Natural killer cell (primary cell): ENCODE measurements at places on chromosomes 12 and 14.

DNA sequence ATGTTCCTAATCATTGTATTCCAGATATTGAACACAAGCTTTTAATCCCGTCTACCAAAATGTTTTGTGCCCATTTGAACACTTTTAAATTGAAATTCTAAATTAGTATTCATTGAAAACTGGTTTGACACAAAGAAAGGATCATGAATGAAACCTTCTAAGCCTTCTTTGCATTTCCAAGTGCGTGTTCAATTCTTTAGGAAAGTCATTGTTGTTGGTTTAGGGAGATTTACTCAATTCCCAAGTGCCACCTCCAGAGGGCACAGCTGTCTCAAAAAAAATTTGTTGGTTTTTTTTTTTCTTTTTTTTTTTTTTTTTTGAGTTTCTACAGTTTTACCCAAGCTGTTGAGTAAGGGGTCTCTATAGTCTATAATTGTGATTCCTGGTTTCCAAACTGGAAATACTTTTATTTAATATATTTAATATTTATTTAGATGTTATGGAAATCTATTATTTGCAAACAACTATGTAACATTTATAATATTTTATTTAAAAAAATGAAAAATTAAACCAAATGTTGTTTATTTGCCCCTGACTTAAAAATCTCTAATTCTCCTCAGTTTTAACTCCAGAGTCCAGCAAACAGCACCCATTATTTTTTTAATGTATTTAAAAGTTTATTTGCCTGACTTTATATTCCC lies 79.9 kb downstream of the NEDD1 start:
- no peak for DNase-seq
- no peak overlapping the region for H3K27ac ChIP-seq
- no peaks in the 10 kb centered on the region for H3K36me3 ChIP-seq
- H3K4me1 ChIP-seq, result peaks cover 7% of the 10 kb centered on the region
- H3K4me3 ChIP-seq, result no peak overlapping the region

DNA sequence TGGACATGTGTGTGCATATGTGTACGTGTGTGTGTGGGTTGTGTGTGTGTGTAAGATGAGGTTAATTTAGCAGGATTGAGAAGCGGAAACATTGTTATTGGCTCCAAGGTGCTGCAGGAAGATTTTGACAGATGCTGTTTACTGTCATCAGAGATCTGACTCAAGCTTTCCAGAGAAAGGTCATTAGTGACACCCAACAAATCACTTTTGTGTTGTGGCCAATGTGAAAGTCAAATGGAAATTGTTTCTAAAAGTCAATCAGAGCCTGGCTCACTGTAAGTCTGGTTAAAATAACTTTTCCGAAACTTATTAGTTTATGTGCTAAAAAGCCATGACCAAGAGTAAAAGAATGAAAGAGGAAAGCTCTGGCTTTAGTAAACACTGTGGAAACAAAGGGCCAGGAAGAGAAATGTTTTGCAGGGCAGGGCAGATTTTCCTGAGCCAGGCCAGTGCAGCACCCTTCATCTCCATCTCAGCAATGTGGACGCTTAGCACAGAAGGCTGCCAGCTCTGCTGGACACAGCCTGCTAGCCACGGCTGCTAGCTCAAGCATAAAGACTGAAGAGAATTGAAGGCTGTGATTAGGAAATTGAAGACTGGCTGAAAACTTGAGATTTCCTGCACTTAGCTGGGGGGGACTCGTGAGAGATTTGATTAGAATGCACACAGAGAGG lies 235.8 kb downstream of the NEDD1 start:
- no peaks in the 10 kb centered on the region for H3K36me3 ChIP-seq
- H3K27me3 ChIP-seq, result no peaks in the 10 kb centered on the region
- no peak for DNase-seq
- no peaks in the 10 kb centered on the region for H3K4me1 ChIP-seq

GRCh38 chr12:11947213-11947612 lies 123.5 kb upstream of the BCL2L14 start:
- peaks cover 2% of the 10 kb centered on the region for H3K27me3 ChIP-seq
- H3K36me3 ChIP-seq, result no peaks in the 10 kb centered on the region
- H3K4me3 ChIP-seq, result no peak overlapping the region
- DNase-seq, result no peak

DNA sequence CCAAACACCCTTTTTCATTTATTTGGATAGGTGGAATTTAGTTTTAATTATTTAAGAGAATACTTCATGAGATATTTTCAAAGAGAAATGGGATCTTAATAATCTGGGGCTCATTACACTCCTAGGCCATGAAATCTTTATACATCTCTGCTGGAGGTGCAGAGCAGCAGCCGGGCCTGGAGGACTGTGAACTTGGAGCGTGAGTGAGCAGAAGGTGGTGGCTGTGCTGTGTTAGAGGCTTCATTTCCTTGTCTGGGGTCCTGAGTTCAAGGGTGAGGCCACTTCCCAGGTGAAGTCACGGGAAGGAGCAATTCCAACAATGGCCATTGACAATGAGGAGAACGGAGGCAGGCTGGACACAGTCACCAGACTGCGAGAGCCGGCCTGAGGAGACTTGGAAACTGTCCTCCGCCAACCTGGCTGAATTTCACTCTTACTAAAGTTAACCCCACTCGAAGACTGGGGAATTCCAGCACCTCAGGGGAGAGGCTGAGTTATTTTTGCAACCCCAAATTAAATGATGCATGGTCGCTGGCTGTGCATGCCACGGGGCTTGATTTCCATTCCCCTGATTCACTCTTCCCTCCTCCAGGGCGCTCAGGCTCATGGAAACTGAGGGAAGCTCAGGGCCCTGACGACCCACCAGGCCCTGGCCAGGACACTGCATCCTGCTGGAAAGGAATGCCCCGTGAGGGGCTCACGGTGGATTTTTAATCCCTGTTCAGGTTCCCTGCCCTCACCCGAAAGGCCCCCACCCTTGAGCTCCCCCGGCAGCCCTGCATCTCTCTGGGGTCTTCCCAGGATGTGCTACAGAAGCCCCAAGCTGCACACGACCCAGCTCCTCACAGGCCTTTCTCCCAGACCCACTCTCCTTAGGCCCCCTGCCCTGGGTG lies 22.6 kb upstream of the TRAF3 start:
- H3K27ac ChIP-seq, result no peak overlapping the region
- no peaks in the 10 kb centered on the region for H3K27me3 ChIP-seq
- no peaks in the 10 kb centered on the region for H3K4me1 ChIP-seq

DNA sequence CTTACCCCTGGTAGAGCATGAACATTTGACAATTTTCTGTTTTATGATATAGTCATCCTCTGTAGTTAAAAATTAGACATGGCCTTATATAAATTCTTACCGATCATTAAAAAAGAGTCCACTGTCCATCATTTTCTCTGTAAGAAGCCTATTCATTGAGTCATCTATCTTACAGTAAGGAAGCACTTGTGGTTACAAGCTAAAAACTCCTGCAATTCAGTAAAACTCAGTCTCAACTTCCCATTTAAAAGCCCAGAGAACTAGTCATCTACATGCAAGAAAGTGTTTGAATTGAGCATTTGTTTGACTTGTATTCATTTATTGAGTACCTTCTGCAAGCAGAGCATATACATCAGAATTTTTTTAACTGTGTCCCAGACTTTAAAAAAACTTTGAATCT lies 63.3 kb downstream of the GTF2A1 start:
- H3K4me1 ChIP-seq, result no peaks in the 10 kb centered on the region
- no peak for DNase-seq
- H3K27ac ChIP-seq, result no peak overlapping the region
- H3K36me3 ChIP-seq, result no peaks in the 10 kb centered on the region
- no peaks in the 10 kb centered on the region for H3K27me3 ChIP-seq
- H3K4me3 ChIP-seq, result no peak overlapping the region

- no peaks in the 10 kb centered on the region for H3K36me3 ChIP-seq
- no peak overlapping the region for H3K4me3 ChIP-seq
- no peak overlapping the region for H3K27ac ChIP-seq
- no peaks in the 10 kb centered on the region for H3K4me1 ChIP-seq
- H3K27me3 ChIP-seq, result no peaks in the 10 kb centered on the region
These were observed 205.0 kb downstream of the NTF3 start for GRCh38 chr12:5636907-5637306.

- H3K27me3 ChIP-seq, result peaks cover 24% of the 10 kb centered on the region
- H3K4me3 ChIP-seq, result no peak overlapping the region
- no peaks in the 10 kb centered on the region for H3K36me3 ChIP-seq
- DNase-seq, result no peak
- no peak overlapping the region for H3K27ac ChIP-seq
These were observed 1.6 kb downstream of the CRIP2 start for GRCh38 chr14:105476097-105476830.
